ENCODE measurements at places on chromosomes 16 and 17. TPM values are rescaled to one million over a fixed set of nuclear protein-coding genes. Genes with fewer than 3 reads are reported as not detected.

Gene PRRT2
- 1.2 TPM for total RNA-seq

Gene KRTAP3-1
- total RNA-seq = not detected

Gene C17orf100
- 1.1 TPM for total RNA-seq

Gene SPG7
- 115 TPM for total RNA-seq

Gene LGALS9B
- not detected for total RNA-seq

Gene SNN
- total RNA-seq = 4.9 TPM

DNA sequence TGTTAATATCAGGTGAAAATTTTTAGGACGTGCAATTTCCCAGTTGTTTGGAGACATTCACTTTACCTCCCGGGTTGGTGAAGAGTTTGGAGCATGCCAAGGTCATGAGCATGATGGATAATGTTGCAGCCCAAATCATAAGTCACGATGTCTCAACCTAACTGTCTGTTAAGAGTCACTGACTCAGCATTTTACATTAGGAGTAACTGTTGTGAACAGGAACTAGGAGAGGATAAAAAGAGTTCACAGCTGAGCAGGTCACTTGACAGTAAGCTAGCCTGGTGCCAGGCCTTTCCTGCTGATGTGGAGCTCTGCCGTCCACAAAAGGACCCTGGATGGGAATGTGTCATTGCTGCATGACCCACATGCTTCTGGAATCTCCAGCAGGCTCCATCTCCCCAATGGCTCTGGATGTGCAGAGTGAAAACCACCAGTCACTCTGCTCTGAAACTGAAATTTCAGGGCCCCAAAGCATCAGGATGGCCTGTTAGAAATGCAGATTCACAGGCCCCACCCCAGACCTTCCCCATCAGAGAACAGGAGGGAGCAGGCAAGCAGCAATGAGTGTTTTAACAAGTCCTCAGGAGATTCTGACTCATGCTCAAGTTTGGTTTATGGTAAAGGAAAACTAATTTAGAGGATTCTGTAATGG lies 371.6 kb upstream of the MAF start:
- no peak for ATAC-seq

- peak; percentile 49 for ATAC-seq
Observed at GRCh38 chr16:20675488-20676267, 21.8 kb downstream of the ACSM1 start.

DNA sequence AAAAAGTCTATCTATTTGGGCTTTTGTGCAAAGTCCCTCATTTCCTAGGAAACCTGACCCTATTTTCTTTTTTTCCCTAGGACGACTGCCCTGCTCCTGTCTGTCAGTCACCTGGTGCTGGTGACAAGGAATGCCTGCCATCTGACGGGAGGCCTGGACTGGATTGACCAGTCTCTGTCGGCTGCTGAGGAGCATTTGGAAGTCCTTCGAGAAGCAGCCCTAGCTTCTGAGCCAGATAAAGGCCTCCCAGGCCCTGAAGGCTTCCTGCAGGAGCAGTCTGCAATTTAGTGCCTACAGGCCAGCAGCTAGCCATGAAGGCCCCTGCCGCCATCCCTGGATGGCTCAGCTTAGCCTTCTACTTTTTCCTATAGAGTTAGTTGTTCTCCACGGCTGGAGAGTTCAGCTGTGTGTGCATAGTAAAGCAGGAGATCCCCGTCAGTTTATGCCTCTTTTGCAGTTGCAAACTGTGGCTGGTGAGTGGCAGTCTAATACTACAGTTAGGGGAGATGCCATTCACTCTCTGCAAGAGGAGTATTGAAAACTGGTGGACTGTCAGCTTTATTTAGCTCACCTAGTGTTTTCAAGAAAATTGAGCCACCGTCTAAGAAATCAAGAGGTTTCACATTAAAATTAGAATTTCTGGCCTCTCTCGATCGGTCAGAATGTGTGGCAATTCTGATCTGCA lies 12.9 kb downstream of the TMEM98 start:
- no peak for ATAC-seq

- ATAC-seq = no peak
Observed at GRCh38 chr17:12918142-12918541, 99.7 kb downstream of the ELAC2 start.

DNA sequence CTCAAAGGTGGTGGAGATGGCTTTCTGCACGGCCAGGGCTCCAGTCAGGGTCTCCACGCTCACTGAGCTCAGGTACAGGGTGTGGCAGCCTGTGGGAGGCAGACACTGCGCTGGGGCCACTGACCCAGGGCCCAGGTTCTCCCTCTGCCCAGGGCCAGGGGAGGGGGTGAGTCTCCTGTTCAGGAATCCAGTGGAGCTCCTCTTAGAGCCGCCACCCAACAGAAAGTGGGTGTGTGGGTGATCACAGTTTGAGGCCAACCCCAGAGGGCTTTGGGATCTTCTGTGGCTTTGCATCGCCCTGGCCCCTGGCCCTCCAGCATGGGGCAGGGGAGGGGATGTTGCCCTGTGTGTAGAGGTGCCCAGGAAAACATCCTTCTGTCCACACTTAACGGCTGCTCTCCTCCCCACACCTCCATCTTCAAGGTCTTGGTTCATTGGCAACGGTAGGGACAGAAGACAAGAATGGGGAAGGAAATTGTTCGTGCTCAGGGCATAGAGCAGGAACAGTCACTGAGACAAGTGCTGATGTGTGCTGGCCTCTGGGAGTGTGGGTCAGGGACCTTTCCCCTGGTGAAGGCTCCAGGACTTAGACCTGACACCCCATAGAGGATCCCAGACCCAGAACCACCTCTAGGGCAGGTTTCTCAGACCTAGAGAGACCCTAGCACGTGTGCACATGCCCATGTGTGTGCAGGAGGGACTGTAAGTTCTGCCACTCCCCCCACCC lies 21.5 kb downstream of the TNS4 start:
- ATAC-seq = peak; percentile 3

DNA sequence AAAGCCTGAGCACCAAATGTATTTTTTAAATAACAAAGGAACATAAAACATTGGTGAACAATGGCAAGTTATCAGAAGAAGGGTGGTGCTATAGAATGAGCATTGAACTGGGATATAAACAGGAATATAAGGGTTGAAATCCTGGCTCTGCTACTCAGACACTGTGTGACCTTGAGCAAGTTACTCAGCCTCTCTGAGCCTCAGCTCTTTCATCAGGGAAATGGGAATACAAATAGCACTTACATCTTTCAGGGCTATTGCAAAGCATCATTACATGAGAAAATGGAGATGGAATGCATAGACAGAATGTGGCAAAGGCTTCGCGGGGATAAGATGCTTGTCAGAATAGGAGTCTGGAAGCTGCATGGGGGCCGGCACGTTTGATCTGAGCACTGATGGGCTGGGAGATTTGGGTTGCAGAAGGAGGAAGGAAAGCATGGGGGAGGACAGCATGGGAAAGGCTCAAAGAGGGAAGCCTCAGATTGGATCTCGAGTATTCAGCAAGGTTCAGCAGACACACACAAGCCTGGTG lies 4.8 kb upstream of the CDH5 start:
- no peak for ATAC-seq

- no peak for ATAC-seq
Observed at GRCh38 chr16:86424398-86424797, 85.9 kb upstream of the FOXF1 start.

- ATAC-seq = no peak
Observed at GRCh38 chr16:76059186-76059585, 218.0 kb upstream of the CNTNAP4 start.

GRCh38 chr17:41505809-41506767 lies 676 bp upstream of the KRT13 start:
- ATAC-seq = no peak

GRCh38 chr16:21650521-21650920 lies 1.9 kb downstream of the IGSF6 start:
- no peak for ATAC-seq

DNA sequence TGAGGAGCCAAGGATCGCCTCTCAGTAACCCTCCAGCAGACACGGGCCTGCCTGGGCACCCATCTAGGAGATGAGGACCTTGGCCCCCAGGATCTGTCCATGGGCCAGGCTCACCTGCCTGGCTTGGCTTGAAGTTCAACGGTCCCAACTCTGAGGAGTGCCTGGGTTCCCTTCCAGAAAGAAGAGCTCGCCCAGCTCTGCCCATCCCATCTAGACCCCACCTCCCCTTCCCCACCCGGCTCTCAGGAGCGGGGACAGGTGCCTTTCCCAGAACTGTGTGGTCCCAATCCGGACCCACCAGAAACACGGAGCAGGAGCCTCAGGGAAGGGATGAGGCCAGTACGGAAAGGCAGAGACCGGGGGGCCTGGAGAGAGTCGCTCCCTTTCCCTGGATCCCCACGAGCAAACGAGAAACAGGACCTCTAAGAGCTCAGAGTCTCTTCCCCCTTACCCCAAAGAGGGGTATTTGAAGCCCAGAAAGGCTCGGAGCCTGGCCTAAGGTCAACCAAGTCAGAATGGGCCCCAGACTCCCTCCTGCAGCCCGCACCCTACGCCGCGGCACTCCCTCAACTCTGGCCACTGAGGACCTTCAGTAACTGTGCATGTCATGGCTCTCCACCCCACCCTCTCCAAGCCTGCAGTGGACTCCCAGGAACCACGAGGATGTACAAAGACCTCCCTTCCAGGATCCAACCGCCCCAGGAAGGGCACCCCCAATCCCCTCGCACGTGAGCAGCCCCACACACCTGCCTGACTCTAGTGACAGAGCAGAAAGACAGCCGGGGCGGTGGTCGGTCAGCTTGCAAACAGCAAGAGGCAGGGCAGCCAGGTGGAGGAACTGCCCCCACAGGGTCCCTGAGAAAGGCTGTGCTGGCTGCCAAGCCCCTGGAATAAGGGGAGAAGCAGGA lies 5.4 kb downstream of the CLUH start:
- no peak for ATAC-seq

DNA sequence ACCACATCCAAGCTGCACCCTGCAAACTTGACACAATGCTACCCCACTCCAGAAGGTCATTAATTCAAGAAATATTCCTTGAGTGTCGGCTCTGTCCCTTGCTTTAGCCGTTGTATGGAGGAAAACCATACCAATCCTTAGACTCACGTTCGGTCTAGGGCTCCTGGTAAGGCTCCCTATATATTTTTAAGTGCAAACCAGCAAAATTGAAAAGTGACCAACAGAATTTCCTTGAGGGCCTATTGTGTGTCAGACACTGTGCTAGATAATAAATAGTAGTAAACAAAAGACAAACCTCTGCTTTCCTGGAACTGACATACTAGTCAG lies 390 bp upstream of the BBS2 start:
- no peak for ATAC-seq
